Liver (tissue), 10 donors: ENCODE measurements at places on chromosomes 5 and 9.

- no peak overlapping the region for H3K4me3 ChIP-seq
- no peak for DNase-seq
- H3K27ac ChIP-seq = no peak overlapping the region
- no peaks in the 10 kb centered on the region for H3K36me3 ChIP-seq
- H3K4me1 ChIP-seq = peaks cover 16% of the 10 kb centered on the region
These were observed 9.5 kb downstream of the SPAAR start for GRCh38 chr9:35918780-35919179.

DNA sequence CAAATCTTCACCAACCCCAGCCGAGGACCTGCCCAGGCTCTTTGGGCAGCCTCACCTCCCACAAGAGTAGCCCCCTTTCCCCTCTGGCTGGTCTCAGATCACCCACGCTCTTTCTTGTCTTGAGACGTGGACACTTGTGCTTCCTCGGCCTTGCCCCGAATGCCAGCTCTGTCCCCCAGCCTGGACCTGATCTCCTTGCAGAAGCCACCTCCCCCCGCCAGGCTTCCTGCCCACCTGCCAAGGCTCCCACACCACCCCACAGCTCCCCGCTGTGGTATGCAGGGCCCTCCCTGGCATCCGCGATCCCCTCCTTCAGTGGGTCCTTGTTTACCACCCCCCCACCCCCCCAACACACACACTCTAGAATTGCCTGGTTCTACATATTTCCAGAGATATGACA is 133.7 kb downstream of the ROR2 start:
- no peaks in the 10 kb centered on the region for H3K36me3 ChIP-seq
- H3K4me1 ChIP-seq = no peaks in the 10 kb centered on the region
- H3K4me3 ChIP-seq = no peak overlapping the region

GRCh38 chr9:113616621-113617496 is 153.3 kb downstream of the RGS3 start:
- peaks cover 23% of the 10 kb centered on the region for H3K4me1 ChIP-seq
- H3K4me3 ChIP-seq = no peak overlapping the region
- H3K36me3 ChIP-seq = no peaks in the 10 kb centered on the region
- H3K27ac ChIP-seq = no peak overlapping the region
- no peaks in the 10 kb centered on the region for H3K27me3 ChIP-seq

GRCh38 chr5:13248253-13248652 is 696.2 kb downstream of the DNAH5 start:
- no peak overlapping the region for H3K4me3 ChIP-seq
- no peak overlapping the region for H3K27ac ChIP-seq
